ENCODE measurements at places on chromosomes 1 and 21.

GRCh38 chr21:34372321-34372720 lies 3.0 kb upstream of the SMIM11 start:
- DNase-seq = no peak

DNA sequence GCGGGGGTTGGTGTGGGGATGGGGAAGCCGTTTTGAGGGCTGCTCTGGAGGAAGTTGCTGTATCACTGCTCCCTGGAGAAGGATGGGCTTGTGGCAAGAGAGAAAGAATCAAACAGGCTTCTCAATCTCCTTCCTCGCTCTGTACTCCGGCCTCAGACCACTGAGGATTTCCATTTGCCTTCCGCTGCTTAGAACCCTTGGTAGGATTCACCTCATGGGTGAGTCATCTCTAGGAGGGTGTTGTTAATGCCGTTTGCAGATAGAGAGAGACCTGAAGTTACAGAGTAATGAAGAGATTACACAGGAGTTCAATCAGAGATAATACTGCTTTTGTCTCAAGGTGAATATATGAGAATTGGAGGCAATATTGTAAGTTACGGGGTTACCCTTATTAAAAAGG lies 15.3 kb downstream of the SLC35F3 start:
- no peak for DNase-seq

GRCh38 chr1:3553166-3553939 lies 58.0 kb downstream of the MEGF6 start:
- no peak for DNase-seq

DNA sequence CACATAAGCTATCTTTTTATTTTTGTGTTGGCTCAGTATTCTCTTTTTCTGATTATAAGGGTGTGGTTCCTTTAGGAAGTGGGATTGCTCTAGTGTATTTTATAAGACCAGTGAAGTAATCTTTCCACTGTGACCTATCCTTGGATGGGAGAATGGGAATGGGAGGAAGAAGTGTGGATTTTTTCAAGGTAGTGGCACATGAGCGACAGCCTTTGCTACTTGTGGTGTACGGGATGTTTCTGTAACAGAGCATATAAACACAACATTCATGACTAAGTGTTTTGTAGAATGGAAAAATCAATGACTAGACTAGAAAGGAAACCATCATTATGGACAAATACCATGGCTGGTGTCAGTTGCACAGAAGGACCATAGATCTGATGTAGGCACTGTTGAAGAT lies 209.6 kb downstream of the GIPC2 start:
- DNase-seq = no peak

GRCh38 chr1:23742670-23743286 lies 493 bp upstream of the ELOA start:
- DNase-seq = no peak

DNA sequence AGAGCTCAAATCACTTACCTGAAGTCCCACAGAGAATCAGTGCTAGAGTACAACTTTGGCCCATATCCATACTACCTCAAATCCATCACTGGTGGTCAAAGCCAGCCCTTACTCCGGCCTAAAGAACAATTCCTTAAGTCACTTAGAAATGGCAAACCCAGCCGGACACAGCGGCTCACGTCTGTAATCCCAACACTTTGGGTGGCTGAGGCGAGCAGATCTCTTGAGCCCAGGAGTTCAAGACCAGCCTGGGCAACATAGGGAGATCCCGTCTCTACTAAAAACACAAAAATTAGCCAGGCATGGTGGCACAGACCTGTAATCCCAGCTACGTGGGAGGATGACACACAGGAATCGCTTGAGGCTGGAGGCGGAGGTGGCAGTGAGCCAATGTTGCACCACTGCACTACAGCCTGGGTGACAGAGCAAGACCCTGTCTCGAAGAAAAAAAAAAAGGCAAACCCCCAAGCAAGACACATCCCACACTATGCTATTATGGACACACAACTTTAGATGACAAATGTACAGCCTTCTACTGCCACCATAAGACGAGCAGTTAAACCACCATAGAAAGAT lies 24.0 kb downstream of the NPHP4 start:
- DNase-seq = no peak

DNA sequence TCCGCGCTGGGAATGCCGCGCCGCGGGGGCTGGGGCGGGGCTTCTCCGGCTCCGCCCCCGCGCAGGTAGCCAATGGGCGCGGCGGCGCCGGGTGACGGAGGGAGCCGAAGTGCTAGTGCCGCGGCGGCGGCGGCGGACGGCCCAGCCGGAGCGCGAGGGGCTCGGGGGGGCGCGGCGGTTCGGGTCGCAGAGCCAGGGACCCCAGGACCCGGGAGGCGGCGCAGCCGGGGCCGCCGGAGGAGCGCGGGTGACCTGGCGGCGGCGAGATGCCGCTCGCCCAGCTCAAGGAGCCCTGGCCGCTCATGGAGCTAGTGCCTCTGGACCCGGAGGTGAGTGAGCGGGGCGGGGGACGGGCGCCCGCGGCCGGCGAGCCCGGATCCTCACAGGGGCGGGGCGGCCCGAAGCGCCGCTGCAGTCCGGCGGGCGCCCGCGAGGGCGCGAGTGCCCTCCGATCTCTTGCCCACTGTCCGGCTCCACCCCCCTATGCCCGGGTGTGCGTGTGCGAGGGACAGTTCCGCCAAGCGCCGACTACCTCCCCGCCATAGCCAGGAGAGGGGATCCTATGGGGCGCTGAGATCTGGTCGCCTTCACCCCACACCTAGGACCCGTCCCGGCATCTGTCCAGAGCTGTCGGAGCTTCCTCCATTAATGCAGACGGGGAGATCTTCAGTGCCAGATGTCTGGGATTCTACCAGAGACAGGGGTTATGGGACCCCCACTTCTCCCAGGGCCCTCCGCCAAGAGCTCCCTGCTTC lies at the start of gene RPS6KA1:
Gene RPS6KA1, plus strand, starts transcription at position 107 of the 755 bp plus-strand sequence. Its CDS starts 160 bp downstream, at position 267.
- peak; percentile 66 for DNase-seq

- DNase-seq = no peak
Observed at GRCh38 chr21:45837936-45838335, 143.6 kb upstream of the COL6A1 start.

GRCh38 chr1:98669355-98670296 lies 8.1 kb downstream of the SNX7 start:
- no peak for DNase-seq

- no peak for DNase-seq
Observed at GRCh38 chr1:57214951-57215575, 208.8 kb downstream of the DAB1 start.

DNA sequence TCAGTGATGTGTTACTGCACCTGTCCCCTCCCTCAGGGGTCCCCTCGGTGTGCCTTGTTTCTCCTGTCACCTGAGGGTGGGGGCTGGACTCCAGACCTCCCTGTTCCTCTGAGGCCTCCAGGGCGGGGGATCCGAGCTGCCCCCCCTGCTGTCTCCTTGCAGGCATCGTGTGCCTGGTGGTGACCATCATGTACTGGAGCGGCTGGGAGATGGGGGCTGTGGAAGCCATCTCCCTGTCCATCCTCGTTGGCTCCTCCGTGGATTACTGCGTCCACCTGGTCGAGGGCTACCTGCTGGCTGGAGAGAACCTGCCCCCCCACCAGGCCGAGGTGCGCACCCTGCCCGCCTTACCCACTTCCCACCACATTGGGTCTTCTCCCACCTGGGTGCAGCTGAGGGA lies 56.4 kb downstream of the DISP3 start:
- no peak for DNase-seq

GRCh38 chr1:41447995-41448770 lies 36.3 kb downstream of the EDN2 start:
- DNase-seq = no peak

DNA sequence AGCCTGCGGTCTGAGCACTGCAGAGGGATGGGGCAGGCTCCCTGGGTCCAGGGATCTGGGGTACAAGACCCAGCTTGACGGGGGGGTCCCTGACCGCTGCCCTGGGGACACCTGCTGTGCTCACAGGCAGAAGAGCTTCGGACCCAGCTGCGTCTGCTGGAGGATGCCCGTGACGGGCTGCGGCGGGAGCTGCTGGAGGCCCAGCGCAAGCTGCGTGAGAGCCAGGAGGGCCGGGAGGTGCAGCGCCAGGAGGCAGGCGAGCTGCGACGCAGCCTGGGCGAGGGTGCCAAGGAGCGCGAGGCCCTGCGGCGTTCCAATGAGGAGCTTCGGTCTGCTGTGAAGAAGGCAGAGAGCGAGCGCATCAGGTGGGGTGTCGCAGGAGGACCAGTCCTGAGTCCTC lies 25.2 kb downstream of the MFAP2 start:
- no peak for DNase-seq

DNA sequence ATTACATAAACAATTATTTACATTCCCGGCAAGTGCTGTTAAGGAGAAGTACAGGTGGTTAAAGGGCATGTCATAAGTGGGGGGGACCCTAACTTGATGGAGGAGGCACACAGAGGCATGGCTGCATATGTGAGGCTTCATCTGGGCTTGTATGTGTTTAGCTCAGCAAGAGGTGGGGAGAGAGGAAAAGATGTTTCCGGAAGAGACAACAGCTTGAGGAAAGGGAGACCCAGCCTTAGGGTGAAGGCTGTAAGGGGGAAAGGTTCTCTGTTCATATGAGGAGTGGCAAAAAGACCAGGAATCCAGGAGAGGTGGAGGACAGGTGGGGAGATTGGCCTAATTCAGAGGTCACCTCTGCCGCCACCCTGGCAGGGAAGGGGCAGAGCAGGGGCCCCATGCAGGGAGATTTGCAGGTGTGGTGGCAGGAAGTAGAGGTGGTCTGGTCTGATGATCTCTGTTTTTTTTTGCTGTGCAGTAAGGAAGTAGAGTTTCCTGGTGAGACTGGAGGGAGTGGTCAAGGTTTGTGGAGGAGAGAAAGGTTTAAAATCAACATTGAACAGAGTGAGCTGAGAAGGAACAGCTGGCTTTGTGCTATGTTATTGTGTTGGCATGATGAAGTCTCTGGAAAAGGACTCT lies 9.0 kb downstream of the TRAF5 start:
- DNase-seq = no peak

- DNase-seq = no peak
Observed at GRCh38 chr1:8382608-8383505, 64.9 kb downstream of the SLC45A1 start.

DNA sequence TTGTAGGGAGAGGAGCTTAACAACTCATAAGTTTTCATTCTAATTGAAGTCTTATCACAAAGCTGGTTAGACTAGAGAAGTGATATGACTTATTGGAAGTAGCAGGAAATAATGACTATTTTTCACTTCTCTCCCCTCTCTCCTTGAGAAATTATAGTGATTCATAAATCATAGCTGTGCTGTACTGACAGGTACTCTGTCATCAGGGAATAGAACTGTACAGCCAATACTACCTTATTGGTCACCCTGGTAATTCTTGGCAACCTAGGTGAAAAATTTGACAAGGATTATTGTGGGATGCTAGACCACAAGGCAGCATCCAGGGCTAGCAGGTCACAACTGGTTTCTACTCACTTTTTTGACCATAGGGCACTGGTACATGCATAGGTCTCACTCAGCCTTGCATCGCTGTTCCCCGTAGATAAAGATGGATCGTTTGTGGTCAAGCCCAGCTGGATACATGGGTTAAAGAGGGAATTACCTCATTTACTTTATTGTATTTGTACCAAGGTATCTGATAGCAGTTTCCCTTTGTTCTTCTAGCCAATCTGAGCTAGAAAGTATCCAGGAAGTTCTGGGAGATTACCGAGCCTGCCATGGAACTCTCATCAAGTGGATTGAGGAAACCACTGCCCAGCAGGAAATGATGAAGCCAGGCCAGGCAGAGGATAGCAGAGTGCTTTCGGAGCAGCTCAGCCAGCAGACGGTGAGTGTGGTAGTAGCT lies 113.6 kb downstream of the MACF1 start:
- no peak for DNase-seq

GRCh38 chr1:46020010-46020409 lies 112.4 kb downstream of the PIK3R3 start:
- DNase-seq = no peak

DNA sequence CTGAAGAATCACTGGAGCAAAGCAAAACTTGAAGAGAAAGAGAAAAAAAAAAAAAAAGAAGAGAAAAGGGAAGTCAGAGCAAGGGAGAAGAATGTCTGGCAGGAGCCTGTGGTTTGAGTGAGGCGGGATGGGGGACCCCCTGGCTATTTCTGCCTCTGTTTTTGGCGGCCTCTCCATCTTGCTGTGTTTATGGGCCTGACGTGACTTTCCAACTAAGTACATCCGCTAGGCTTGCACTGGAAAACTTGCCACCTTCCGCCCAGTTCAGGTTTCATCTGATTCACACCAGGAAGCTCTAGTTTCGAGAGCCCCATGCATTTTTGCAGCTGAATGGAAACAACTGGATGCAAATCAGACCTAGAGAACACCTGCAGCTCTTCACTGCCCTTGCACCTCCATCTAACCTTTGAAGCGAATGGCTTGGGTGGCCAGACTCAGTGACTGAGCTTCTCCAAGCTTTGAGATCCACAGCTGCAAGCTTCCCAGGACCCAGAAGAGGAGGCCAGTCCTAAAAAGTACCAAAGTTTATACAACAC lies 28.0 kb downstream of the TBX15 start:
- DNase-seq = peak; percentile 57

DNA sequence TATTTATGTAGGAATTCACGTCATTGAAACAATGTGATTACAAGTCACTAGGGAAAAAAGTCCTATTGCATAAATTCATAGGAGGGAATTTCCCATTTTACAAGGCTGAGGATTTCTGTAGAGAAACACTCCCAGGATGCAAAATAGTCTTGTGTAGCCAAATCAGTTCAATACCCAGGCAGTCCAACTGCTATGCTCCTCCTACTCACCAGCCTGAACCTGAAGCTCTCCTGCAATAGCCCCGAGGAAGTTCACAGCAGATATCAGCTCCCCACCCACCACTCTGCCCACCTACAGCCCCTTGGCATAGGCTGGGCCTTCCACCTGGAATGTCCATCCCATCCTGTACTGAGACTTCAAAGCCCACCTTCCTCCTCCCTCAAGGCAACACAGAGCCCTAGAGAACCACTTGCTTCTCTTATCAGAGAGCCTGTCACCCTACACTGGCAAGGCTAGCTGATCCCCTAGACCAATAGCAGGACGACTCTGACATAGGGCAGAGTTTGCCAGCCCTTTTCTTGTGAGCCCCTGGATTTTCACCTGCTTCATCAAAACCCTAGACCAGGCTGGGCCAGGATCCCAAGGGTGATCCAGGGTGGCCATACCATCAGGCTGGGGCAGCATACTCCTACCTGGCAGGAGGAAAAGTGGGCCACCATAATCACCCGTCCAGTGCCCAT lies 1.5 kb downstream of the LSS start:
- DNase-seq = no peak

All from right hindlimb (tissue), 1 donor.